ENCODE measurements at places on chromosomes 13 and 19.
A peak's percentile ranks its signal among the peaks of the same experiment; 100 is the strongest.

- DNase-seq = no peak
Measured at GRCh38 chr19:1312767-1313694, 27.4 kb downstream of the EFNA2 start.

DNA sequence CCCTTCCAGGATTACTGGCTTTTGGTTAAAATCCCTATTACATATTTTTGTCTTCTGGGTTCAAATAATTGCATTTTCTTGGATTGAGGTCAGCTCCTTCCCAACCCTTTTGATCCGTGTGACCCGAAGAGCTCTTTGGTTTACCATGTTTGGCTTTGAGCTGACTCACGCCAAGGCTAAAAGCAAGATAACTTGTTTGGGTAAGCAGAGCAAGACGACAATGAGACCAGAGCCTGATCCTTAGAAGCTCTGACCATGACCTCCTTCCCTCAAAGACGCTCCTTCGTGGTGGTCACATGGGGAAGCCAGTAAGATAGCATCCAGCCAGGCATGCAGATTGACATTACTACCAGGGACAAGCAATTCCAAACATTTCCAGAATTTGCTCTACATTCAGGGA is 153.8 kb downstream of the DCT start:
- no peak for DNase-seq

DNA sequence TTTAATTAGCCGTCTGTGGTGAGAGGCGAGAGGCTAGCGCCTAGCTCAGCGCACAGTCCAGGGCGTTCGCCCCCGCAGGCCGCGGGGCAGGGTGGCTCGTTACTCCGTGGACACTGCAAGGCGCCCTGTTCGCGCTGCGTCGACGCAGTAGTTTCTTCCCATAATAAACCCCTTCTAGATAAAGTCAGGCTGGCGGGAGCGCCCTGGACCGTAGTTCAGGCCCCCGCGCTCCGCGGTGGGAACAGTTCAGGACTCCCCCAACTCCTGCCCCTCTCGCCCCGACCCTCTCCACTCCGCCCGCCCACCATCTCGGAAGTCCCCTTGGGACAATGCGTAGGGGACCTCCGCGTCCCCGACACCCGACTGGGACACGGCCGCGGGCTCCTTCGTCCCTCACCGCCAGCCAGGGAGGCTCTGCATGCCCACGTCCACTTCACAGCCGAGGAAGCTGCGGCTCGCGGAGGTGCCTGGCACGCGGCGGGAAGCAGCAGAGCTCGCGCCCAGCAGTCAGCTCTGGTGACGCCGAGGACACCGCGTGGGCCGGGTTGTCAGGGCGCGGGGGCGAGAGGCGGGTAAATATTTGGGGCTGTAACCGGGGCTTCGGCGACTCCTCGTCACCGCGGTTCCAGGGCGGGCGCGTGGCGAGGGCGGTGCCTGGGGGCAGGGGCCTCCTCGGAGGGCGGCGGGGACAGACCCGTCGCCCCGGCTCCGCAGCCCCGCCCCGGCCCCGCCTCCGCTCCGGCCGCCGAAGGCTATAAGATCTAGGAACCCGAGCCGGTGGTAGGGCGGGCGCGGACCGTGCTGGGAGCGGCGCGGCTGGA is at the start of gene RGCC:
Gene RGCC, plus strand, starts transcription at position 783 of the 821 bp plus-strand sequence. CDS start 158 bp downstream, outside the sequence.
- peak; percentile 98 for DNase-seq

DNA sequence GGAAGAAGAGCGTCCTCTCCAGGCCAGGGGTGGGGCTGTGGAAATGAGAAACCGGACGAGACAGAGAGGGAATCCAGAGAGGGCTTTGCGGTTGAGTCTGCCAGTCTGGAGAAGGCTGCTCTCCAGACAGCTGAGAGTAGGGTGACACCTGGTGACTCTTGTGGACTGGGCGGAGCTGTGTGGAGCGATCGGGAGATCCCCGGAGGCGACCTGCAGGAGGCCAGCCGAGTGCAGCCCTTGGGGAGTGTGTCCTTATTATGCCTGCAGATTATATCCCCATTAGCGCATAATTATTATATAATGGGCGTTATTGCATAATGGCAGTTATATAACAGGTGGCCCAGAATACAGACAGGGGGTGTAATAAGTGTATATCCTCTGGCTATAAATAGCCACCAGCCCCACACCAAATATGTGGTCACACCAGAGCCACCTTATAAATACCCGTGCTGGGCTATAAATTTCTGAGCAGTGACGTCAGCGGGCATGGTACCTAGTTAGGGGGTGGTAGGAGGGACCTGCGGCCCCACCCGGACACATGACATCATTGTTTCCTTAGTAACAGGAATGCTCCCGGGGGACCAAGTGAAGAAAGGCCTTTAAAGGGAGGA is 41.2 kb downstream of the NFIX start:
- DNase-seq = no peak

DNA sequence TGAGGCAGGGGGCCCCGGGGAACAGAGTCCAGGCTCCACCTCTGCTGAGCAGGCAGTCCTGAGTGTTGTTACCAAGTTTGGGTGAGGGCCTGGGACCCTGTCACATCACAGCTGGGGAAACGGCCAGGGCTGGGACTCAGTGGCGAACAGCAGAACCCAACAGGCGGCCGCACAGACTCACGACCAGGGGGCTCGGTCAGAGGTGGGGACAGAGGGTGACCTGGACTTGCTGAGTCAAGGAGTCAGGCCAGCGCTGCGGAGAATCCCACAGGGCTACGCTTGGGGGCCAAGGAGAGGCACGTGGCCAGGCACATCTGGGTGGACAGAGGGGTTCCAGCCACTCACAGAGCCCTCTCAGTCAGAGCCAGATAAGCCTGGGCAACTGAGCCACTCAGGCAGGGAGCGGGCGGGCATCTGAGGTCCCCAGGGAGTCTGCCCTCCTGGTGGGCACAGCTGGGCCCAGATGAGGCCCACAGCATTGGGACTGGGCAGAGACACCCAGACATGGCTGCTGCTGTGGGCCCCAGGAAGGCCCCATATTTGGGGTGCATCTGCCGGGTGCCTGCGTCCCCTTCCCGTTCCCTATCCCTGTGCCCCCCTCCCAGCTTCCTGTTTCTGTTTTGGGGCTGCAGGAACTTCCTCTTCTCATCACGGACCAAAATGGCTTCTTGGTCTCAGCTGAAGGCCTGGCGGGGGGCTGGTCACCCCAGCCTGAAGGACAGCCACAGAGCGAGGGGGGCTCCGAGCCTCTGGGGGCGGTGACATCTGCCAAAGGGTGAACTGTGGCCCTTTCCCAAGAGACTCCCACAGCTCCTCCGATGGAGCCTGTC is 34.0 kb downstream of the CEBPA start:
- DNase-seq = no peak

DNA sequence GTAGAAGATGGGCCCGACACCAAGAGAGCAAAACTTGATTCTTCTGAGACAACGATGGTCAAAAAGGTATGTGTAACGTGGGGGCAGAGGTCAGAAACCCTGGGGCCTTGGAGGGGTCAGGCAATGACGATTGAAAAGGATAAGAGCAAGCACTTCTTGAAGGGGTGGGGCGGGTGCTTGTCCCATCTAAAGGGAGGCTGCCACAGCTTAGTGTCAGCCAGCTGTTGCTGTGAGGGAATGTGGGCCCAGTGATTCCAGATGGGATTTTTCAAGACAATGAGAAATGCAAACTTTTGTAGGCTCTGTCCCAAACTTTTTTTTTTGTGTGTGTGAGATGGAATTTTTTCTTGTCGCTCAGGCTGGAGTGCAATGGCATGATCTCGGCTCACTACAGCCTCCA is 24.5 kb downstream of the SAE1 start:
- DNase-seq = no peak

GRCh38 chr19:45059258-45059965 is 16.9 kb downstream of the ZNF296 start:
- peak; percentile 88 for DNase-seq

GRCh38 chr19:8577247-8577646 is at the start of gene MYO1F:
Gene MYO1F, minus strand, starts transcription at chr19:8577442. Its CDS starts 133 bp downstream, at chr19:8577309.
- no peak for DNase-seq

DNA sequence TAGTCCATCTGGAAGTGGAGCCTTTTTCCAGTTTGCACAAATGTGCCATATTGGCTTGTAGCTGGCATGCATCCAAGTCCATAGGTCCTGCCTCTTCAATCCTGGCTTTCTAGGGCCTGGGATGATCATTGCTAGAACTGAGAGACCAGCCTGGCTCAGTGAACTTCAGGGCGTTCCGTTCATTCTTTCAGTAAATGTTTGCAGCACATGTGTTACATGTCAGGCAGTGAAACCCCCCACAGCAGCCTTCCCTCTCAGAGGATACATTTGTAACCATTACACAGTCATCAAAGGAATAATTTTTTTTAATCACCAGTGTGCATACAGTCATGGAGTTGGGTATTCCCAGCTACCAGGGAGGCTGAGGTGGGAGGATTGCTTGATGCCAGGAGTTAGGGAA is 9.7 kb downstream of the FUT2 start:
- DNase-seq = no peak

DNA sequence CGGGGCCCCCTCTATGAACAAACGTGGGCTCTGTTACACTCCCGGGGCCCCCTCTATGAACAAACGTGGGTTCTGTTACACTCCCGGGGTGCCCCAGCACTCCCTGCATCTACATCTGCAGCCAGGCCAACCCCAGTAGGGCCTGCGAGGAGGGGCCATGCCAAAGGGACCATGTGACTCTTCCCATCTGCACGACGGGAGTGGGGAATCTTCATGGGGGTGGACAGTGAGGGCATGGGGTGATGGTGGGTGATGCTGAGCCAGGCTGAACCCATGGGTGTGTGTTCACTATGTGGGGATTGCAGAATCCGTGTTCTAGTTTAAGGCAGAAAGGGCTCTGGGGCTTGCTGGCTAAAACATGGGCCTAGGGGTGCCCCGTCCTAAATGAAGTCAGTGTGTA is 69.9 kb upstream of the ARHGEF7 start:
- no peak for DNase-seq

DNA sequence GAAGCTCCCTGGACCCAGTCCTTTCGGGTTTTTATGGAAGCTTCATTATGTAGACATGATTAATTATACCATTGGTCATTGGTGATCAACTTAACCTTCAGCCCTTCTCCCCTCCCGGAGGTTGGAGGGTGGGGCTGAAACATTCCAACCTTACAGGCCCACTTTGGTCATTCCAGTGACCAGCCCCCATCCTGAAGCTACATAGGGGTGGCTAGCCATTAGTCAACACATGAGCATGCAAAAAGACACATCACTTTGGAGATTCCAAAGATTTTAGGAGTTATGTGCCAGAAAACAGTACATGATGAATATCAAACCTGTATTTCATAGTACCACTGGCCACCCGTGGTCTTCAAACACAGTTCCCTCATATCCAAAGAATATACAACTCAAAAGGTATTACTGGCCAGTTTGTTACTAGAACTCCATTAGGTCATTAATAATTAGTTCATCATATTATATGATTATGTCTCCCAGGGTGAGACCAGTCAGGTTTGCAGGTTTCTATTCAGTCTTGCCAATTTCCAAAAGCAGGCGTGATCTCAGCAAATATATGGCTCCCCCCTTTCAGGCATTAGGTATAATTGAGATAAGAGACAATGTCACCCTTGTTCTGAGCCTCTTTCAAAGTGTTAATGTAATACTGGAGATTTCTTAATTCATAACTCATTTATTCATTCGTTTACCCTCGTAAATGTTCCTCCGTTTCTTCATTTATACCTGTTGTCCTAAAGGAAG is 11.1 kb downstream of the PPP5C start:
- no peak for DNase-seq

DNA sequence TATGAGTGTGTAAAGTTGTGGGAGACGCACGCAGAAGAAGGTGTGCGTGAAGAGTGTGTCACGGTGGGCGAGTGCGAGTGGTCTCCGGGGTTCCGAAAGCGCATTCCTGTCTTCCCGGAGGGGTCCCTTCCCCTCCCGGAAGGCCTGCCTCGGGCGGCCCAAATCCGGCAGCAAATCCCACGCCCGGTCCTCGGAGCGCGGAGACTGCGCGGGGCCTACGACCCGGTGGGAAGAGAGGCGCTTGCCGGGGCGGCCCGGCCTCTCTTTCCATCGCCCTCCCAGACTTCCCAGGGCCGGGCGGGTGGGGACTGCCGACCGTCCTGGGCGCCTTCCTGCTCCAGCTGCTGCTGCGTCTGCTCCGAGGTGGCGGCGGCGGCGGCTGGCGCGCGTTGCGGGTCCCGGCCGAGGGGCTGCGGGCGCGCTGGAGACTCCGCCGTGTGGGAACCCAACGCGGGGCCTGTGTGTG is 2.1 kb downstream of the ZIC5 start:
- no peak for DNase-seq

DNA sequence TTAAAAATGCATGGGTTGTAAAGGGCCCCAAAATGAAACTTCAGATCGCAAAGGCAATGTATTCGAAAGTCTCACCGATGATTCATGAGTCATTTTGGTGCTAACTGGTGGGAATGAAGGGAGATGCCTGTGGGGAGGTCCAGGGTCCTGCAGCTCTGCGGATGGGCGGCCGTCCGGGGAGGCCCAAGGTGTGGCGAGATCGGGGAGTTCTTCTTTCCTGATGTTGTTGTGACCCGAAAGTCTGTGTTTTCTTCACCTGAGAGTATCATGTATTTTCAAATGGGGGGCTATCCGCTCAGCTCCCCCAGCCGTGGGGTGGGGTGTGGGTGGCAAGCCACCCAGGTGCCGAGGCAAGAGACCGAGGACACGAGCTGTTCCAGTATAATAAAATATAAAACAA is 36.5 kb downstream of the TFDP1 start:
- DNase-seq = no peak

- no peak for DNase-seq
Measured at GRCh38 chr13:109113427-109113826, 484.0 kb downstream of the MYO16 start.

DNA sequence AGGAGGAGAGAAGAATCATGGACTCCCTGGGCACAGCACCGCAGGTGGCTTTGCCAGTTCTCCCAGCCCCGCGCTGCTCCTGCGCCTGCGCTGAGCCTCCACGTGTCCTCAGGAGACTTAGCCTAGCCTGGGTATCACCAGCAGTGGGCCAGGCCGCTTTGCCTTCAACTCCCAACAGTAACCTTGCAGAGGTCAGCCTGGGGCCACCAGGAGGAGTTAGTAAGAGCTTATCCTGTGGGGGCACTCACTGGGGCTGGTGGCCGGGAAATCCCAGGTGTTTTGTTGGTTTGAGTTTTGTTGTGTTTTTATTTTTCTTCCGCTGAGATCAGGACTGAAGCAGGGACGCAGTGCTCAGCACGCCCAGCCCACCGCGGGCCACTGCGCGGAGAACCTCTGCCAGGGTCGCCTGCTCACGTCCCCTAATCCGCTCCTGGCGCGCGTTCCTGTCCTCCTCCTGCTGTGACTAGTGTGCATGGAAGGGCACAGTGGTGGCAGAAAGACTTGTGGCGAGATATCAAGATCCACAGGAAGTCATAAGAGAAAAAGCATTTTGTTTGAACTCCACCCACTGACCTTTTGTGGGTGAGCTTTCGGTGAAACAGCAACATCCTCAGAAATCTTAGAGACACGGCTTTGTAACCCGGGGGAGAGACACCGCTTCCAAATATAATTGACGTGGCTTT is 207.4 kb upstream of the RFC3 start:
- peak; percentile 37 for DNase-seq

Measured in activated CD4-positive, alpha-beta T cell treated with anti-CD3 and anti-CD28 coated beads, Interleukin-2, amount 50 U/mL, for 1 hour (primary cell).